IMR-90 (cell line): ENCODE measurements at places on chromosomes 5 and 9. TPM values are rescaled to one million over a fixed set of nuclear protein-coding genes. Genes with fewer than 3 reads are reported as not detected.

The PLK2 gene
- total RNA-seq = 322 and 337 TPM in 2 replicates

The NFIB gene
- total RNA-seq = 2.0 and 2.2 TPM in 2 replicates

GRCh38 chr5:132411304-132412013 lies 41.9 kb downstream of the SLC22A5 start:
- DNase-seq = no peak

GRCh38 chr5:157431544-157432200 lies 28.3 kb upstream of the NIPAL4 start:
- DNase-seq = peak; percentile 69

GRCh38 chr5:148002451-148002850 lies 61.3 kb upstream of the SPINK5 start:
- DNase-seq = no peak

GRCh38 chr9:120477534-120478001 lies 102.4 kb downstream of the CDK5RAP2 start:
- DNase-seq = peak; percentile 90
